KG1 (cell line): ENCODE measurements at places on chromosomes 11 and 22.

- DNase-seq, result no peak
Measured at GRCh38 chr11:123745764-123746451, 4.4 kb upstream of the ZNF202 start.

DNA sequence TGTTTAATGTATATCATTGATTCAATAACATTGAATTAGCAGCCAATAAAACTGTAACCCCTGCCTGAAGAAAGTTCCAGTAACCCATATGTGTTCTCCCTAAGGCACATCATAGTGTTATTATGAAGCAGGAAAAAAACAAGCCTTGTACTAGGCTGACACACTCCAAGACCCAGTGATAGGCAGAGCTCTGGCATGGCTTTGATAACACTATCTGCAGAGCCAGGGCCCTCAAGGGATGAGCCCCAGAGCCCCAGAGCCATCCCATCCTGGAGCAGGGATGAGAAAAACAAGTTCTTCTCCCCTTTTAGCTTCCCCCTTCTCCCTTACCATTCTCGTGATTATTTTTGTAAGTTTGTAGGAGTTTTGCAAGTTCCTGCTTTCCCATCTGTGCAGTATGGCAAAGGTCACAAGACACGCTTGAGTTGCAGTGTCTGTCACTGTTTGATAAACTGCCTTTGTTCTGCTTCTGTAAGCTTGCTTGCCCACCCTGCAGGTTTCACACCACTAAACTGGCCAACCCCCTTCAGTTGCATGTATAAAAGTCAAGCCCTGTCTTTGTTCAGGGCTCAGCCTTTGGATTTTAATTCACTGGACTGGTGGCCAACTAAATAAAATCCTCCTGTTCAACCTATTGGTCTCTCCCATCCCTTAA lies 22.3 kb upstream of the GUCY1A2 start:
- DNase-seq, result no peak

GRCh38 chr11:126485986-126486635 lies 130.6 kb downstream of the ST3GAL4 start:
- no peak for DNase-seq

- DNase-seq, result no peak
Measured at GRCh38 chr11:9790703-9791102, 126.8 kb downstream of the SWAP70 start.

DNA sequence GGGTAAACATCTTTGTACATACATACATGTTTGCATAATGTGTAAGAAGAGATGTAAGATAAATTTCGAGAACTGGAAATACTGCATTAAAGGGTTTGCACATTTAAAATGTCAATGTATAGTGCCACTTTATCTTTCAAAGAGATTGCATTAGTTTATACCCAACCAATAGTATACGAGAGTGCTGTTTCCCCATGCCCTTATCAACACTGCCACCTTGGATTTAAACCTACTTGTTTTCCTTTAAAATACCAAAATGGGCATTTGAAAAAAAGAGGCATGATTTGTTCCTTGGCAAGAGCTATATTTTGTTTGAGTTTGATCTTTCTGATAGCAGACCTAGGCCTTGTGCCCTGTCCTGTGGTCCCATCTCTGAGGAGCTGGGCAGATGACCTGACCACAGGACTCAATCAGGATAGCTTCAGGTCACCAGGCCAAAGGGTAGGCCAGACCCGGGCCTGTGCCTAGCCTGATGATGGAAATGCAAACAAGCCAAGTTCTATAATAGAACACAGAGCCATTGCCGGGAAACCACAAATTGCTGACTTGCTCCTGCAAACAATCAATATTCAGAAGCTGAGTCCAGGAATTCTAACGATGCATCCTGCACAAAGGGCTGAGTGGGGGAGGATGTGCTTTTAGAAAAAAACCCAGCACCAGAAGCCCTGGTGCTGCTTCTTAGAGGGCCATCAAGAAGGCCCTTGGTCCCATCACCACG lies 16.9 kb upstream of the ALG8 start:
- no peak for DNase-seq

GRCh38 chr11:14908214-14908880 lies 16.3 kb upstream of the CYP2R1 start:
- DNase-seq, result no peak

GRCh38 chr11:5809122-5809519 lies 397 bp downstream of the OR52N2 start:
- DNase-seq, result no peak

DNA sequence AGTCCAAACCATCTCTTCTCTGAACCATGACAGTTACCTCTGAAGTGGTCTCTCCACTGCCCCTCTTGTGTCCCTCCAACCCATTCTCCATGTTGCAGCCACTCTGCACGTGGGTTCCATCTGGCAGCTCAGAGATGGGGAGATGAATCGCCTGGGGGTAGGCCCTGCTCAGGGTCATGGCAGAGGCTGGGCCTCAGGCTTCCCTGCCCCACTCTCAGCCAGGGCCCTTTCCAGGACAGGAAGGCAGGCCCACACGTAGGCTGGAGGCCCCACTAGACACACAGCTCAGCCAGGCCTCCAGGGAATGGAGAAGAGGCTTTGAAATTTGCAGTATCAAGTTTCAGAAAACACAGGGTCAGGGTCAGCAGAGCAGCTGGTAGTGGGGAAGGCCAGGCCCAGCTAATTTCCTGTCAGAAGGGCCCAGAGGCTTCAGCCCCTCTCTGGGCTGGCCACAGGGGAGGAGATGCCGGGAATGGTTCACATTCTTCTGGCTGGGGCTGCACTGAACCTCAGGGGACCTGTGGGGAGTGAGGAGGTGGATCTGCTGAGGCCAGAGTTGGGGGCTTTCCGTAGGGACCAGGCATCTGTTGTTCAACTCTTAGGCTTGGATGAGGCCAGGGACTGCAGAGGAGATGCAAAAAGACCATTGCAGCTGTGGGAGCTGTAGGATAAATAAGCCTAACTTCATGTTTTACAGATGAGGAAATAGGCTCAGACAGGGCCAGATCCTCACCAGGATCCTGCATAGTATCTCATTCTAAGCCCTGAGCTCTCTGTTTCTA lies 101.6 kb downstream of the SWAP70 start:
- DNase-seq, result no peak

GRCh38 chr22:46087816-46088277 lies 62.5 kb upstream of the PPARA start:
- DNase-seq, result no peak

- no peak for DNase-seq
Measured at GRCh38 chr11:3934658-3935057, 79.2 kb downstream of the STIM1 start.

- DNase-seq, result no peak
Measured at GRCh38 chr11:98568013-98568412, 452.7 kb upstream of the CNTN5 start.

DNA sequence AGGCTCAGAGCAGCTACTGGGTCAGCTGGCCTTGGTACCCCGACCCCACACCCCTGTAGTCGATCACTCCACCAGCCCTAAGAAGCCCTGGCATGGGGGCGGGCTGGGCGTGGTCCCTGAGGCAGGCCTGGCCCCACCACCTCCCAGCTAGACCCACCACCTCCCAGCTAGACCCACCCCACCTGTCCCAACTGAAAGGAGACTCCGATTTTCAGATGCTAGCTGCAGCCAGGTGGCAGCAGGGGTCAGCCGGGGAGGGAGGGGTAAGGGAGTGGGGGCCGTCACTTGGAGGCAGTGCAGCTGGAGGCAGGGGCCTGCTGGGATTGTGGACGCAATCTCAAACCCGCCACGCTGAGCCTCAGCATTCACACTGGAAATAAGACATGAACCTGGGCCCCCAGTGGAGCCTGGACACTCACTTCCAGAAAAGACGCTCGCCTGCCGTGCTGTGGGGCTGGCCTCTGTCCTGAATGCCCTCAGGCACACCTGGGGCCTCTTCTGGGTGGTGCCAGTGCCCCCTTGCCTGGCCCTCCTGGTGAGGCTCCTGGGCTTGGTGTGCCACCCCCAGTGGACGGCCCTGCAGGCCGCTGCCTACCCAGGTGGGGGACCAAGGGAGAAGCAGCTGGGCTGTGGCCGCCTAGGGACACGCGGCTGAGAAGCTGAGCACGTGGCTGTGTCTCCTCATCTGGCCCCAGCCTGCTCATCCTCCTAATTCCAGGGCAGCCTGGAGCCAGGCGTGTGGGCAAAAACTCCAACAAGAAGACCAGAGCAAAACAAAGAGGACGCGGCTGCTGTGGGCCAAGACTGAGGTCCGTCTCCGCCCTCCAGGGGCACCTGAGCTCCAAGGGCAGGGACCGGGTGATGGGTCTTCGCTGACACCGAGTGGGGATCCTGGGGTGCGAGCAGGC lies 26.7 kb downstream of the OSBPL5 start:
- DNase-seq, result no peak

DNA sequence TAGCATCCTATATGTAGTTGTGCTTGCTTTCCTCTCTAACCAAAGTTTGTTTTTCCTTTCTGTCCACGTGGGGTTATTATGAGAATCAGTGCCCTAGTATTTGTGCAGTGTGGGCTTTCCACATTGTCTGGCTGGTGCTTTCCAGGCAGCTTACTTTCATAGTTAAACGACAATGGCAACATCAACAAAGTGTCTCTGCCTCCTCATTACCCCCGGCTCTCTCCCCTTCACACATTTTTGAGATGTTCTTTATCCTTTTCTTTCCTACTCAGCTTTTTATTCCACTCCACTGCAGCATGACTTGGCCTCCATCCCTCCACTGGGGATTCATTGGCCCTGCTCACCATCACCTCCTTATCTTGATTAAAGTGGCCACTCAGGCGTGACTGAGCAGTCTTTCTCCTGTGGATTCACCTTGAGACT lies 19.1 kb downstream of the SPECC1L start:
- DNase-seq, result no peak

GRCh38 chr22:36002084-36002483 lies 26.5 kb downstream of the RBFOX2 start:
- no peak for DNase-seq

DNA sequence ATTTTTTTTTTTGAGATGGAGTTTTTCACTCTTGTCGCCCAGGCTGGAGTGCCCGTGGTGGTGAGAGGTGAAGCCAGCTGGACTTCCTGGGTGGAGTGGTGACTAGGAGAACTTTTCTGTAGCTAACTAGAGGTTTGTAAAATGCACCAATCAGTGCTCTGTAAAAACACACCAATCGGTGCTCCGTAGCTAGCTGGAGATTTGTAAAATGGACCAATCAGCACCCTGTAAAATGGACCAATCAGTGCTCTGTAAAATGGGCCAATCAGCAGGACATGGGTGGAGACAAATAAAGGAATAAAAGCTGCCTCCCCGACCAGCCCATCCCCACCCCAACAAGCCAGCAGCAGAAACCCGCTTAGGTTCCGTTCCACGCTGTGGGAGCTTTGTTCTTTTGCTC lies 4.4 kb upstream of the RAPSN start:
- no peak for DNase-seq

- no peak for DNase-seq
Measured at GRCh38 chr11:7581021-7581590, 67.3 kb downstream of the PPFIBP2 start.

DNA sequence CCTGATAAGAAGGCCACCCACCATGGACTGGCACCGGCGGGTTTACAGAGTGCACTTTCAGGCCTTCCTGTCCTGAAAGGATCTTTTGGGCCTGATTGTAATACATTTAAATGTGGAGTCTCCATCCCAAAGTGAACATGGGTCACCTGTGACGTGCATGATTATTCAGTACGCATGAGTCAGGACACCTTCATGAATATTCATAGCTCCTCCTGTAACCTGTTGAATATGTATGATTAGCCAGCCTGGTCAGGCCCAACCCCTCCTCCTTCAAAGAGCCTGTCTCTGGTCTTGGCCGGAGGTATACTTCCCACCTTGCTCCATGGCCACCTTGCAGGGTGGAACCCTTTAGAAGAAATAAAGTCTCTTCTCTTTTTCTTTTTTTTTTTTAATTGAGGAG lies 75.9 kb upstream of the NUP50 start:
- no peak for DNase-seq

DNA sequence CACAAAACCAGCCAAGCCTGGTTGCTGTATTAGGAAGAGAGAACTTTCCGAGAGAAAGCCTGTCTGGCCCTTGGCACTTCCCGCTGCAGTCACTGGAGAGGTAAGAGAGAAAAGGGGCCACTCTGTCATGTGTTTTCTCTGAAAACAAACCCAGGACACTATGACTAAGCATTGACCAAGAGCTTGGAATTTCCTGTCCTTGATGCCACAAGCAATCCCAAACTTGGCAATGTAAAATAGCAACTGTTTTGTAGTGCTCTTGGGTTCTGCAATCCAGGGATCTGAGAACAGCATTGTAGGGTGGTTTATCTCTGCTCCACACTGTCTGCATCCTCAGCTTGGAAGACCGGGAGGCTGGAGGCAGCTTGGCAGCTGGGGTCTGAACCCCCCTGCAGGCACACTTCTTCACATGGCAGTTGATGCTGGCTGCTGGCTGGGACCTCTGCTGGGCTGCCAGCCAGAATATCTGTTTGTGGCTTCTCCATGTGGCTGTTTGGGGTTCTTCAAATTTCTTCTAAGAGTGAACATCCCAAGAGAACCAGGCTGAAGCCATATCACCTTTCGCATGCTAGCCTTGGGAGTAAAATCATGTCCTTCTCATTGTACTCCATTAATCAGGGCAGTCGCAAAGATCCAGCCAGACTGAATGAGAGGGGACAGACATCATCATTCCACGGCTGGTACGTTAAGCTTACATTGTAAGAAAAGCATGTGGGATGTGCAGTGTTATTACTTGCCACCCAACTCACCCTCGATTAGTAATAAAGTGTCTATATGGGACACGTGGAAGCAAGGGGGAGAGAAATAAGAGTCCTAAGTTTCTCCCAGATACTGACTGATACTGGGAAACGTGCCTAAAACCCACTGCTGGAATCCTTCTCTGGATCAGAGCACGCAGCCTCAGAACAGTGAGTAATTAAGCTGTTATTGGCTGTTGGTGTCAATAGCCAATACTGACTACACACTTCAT lies 537.4 kb upstream of the B3GAT1 start:
- DNase-seq, result no peak

GRCh38 chr22:36510966-36511881 lies 4.4 kb upstream of the FOXRED2 start:
- no peak for DNase-seq

DNA sequence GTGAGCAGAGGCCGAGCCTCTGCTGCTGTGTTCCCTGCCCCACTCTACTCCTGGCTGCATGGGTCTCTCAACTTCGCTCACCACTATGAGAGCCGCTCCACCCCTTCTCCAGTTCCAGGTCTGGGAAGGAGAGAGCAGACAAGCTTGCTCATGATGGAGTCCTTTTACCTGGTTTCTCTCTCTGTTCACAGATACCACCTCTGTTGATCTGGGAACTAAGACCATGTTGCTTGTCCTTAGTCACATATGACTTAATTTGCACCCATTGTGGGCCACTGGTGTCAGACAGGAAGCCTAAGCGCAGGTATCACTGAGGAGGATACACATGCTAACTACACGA lies 26.8 kb downstream of the MCM5 start:
- DNase-seq, result no peak

DNA sequence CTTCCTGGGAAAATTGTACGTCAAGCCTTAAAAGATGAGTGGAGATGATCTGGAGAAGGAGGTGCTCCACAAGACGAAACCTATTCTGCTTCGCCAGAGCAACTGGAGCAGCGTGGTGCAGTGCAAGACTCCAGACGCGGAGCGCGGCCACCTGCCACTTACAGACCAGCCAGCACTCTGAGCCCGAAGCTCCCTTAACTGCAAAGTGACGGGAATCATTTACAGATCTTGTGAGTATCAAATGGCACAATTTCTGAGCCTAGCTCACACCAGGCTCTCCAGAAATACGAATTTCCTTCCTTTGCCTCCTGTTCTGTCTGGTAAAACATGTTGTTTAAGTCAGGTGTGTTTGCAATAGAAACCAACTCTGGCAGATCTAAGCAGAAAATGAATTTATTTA lies 369.3 kb downstream of the CADM1 start:
- DNase-seq, result no peak
